ENCODE measurements at places on chromosomes 7 and 10.
A peak's percentile ranks its signal among the peaks of the same experiment; 100 is the strongest.

GRCh38 chr7:156386097-156386496 is 254.5 kb upstream of the RNF32 start:
- DNase-seq = no peak

- no peak for DNase-seq
Measured at GRCh38 chr10:110008518-110009339, 945 bp downstream of the ADD3 start.

GRCh38 chr10:78578929-78579328 is 489.8 kb upstream of the ZMIZ1 start:
- DNase-seq = no peak

GRCh38 chr7:37046531-37047079 is 322.3 kb upstream of the AOAH start:
- DNase-seq = no peak

DNA sequence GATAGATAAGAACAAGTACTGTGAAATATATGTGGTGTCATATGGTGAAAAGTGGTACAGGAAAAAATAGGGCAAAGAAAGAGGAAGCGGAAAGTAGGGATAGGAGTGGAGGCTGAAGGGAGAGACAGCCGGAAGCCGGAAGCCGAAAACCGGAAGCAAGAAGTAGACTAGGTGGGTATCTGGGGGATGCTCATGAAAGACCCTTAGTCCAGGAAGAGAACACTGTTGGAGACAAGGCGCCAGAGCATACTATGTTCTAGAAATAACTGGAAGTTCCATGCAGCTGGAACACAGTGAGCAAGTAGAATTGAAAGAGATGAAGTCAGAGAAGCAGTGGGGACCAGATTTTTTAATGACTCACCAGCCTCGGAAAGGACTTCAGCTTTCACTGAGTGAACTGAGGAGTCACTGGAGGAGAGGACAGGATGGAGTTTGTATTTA is 22.5 kb downstream of the ST8SIA6 start:
- DNase-seq = no peak

GRCh38 chr7:44824894-44825526 is 22.9 kb downstream of the H2AZ2 start:
- no peak for DNase-seq

DNA sequence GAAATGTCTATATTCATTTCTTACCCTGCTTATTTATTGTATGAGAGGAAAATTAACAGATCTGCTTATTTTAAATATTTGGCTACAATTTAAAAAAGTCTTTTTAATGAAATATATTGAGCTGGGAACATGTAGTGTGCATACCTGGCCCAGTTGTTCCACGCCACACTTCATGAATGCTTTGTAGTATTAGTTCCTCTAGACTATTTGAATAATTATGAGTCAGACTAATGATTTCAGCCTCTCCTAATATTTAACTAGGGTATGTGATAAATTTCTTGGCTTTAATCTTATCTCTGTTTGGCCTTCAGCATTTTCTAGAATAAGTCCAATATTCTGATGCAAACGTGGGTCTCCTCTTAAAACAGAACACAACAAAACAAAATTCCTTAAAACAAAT is 226.6 kb downstream of the CREB5 start:
- no peak for DNase-seq

DNA sequence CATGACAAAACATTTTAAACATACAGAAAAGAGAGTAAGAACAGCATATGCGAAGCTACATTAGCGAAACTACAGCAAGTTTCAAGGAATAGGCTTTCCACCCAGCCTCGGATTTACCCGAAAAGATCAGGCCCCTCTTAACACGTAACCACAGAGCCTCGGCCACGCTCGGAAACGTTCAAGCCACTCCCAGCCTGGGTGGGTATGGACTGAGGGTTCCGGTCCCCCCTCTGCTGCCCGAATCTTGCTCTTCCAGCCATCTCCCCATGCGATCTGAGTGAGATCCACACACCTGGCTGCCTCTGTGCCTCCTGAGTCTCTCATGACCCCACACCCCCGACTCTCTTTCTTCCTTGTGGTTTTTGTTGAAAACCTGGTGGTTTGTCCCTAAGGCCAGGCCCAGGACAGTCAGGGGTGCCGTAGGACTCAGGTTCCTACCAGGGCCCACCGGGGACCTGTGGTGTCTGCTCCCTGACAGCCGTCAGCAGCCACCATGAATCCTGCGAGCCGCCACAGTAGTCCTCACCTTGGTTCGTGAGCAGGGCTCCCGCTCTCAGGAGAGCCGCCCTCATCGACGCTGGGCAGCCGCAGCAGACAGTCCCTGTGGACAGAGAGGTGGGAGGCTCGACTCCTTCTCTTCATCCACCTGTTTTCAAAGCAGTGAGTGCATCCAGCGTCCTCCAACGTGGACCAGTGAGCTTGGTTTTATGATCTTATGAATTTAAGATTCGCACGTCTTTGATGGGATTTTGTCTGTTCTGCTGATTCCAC is 18.5 kb downstream of the KNDC1 start:
- DNase-seq = no peak

GRCh38 chr10:20898866-20899535 is 1.9 kb upstream of the NEBL start:
- no peak for DNase-seq

- DNase-seq = no peak
Measured at GRCh38 chr7:127208860-127209259, 43.9 kb downstream of the GRM8 start.

DNA sequence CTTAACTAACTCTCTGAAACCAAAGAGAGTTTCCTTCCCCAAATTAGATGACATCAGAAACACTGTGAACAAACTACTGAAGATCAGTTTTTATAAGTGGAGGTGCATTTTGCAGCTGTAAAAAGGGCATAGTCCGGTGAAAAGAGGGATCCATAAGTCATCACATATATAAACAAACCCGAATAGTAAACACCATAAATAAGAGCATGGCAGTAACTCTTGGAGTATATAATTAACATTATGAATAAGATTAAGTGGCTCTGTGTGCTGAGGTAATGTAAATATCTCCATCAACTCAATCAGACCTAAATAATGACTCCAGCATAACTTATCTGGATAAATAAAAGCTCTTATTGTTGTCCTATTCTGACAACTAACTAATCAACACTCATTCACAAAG is 43.0 kb upstream of the SHTN1 start:
- DNase-seq = no peak

GRCh38 chr7:69002416-69002815 is 595.9 kb upstream of the AUTS2 start:
- no peak for DNase-seq

DNA sequence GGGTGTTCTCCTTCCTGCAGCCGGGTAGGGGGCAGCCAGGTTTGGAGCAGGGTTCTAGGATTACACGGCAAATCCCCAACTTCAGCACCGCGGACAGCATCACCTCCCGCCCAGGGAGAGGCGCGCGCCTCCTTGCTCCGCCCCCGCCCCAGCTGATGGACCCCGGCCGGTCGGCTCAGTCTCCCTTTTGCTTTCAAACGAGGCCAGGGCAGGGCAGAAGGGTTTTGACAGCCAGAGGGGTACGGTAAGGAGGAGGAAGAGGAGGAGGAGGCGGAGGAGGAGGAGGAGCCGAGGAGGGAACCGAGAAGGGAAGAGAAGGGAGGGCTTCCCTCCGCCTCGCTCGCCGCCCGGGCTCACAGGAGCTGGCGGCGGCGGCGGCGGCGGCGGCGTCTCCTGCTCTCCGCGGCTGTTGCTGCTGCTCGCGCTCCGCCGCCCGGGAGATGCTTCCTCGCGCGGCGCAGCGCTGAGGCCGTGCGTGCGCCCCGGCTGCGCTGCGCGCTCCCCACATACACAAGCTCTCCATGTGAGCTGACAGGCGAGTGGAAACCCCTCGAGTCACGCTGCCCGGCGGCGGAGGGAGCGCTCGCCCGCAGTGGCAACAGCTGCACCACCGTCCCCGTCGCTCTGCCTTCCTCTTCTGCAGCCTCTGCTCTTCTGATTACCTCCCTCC is 615 bp upstream of the CNTNAP2 start:
- peak; percentile 2 for DNase-seq

DNA sequence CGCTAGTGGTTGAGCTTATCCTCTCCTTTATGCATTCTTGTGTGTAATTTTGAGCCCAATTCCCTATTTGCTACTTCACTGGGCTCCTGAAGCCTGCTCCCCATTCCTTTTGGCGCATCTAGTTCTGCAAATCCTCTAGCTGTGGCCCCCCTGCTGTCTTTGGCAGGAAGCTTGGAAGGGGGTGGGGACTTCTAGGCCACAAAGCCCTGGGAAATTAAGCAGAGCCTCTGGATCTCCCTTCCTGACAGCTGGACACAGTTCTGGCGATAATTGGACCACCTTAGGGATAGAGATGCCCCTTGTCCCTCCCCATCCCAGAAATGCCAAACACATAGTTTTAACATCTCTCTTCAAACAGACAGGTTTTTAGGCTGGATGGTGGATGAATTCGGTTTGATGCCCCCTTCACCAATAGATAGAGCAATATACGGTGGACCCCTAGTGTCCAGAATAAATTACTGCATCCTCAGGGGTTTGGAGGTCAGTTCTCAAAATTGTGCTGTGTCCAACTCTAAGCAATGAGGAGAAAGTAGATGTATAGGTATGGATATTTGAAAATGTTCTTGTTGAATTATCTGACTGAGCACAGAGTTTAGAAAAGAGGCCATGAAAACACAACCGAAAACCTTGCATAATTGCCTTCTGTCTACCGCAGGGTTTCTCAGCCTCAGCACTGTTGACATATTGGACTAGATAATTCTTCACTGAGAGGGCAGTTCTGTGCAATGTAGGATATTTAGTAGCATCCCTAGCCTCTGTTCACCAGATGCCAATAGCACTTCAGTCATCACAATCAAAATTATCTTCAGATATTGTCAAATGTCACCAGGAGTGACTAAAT is 75.5 kb downstream of the PAPSS2 start:
- no peak for DNase-seq

DNA sequence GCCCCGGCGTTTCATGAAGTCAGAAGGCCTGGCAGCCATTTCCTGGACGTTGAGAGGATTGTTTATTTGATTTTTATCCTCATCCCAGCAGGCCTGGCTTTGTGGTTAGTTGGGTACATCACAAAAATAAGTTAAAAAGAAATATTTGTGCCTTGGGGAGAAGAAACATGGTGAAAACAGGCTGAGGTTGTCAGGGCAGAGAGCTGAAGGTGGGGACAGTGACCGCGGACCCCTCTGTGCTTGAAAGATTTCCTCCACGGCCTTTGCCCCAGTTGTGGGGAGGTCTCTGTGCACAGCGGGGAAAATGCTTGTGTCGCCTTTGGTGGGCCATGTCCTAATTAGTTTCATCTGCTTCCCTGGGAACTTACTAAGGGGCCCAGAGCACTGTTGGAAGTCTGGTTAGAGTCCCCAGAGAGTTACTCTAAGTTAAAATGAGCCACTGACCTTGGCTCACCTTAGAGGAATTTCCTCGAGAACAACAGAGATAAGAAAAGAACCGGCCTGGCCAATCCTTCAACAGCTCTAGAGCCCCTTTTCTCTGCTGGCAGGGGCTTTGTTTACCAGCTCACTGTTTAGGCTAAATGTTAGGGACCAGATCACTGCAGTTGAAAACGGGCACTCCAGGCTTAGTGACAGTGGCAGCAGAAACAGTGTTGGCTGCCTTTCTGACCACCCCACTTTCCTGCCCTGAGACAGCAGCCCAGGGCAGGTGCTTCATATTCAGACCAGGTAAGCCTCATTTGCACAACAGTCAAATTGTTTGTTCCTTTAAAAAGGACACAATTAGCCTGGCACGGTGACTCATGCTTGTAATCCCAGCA is 37.9 kb downstream of the CRCP start:
- no peak for DNase-seq

- DNase-seq = no peak
Measured at GRCh38 chr7:74655768-74656440, 1.6 kb upstream of the GTF2I start.

DNA sequence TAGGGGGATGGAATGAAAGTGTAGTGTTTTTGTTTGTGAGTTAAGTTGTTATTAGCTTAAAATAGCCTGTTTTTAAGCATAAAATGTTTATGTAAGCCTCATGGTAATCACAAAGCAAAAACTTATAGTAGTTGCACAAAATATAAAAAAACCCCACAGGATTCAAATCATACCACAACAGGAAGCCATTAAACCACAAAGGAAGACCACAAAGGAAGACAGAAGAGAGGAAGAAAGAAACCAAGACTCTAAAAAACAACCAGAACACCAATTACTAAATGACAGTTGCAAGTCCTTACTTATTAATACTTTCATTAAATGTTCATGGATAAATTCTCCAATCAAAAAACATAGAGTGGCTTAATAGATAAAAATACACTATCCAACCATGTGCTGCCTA is 63.6 kb downstream of the ANKRD7 start:
- DNase-seq = no peak

DNA sequence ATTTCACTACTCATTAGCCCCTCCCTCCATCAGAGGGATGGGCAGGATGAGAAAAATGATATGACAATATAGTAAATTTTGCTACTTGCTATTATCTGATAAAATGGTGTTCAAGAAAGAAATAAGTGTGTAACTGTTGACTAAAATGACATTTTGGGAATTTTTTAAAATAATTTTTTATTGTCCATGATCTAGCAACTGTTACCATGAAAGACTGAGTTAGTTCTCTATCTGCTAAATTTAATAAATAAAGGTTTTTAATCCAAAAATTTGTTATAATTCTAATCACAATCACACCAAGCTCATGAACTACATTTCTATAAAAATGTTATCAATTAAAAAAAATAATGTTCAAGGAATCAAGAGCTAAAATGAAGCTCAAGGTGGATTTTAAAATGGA is 28.7 kb upstream of the EPC1 start:
- no peak for DNase-seq

DNA sequence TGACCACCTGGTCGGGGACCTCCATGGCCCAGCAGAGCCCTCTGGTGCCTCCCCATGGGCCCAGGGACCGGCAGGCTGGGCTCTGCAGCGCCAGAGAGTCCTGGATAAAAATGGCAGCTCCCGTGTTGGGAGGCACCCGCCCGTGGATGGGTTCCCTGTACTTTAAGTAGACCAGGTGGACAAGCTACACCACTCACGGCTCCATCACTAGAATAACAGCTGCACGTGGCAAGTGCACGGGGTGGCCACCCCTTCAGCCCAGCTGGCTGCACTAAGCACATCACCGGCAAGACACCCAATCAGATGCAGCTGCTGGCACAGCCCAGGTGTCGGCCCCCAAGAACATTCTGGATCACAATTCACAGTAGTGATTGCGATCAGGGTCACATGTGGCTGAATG is 69.8 kb downstream of the DIP2C start:
- DNase-seq = no peak

- DNase-seq = no peak
Measured at GRCh38 chr10:474406-474805, 215.1 kb downstream of the DIP2C start.

GRCh38 chr7:6256109-6256483 is 16.3 kb downstream of the CYTH3 start:
- DNase-seq = no peak

All from stimulated activated CD4-positive, alpha-beta T cell treated with anti-CD3 and anti-CD28 coated beads, Interleukin-15, amount 100 ng/mL, for 1 hour (primary cell).